ENCODE measurements at places on chromosomes 13 and 19.

DNA sequence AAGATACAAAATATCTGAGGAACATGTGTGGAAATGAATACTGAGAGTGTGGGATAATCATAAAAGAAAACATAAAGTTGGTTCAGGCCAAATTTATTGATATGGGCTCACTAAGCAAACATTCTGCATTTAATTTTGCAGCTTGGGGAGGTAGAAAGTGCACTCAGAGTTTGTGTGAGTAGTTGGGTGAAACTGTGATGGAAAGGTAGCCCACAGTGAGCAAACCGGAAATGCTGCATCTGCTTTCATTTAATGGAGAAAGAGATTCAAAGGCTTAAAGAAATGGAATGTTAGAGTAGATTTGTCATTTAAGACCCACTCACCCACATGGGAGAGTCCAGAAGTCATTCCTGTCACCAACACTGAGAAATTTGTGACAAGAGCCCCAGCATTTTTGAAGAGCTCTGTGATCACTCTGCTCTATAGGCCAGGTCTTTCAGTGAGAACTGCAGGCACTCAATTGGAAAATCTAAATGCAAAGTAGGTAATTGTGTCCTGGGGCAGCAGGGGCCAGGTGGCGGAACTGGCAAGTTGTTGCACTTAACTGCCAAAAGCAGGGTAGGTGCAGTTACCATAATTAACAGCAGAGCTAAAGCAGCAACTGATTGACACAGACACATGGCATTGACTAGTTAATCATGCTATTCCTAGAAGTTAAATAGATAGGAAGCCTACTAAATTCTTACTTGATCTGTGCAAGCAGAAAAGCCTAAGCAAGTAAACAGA is 1228.3 kb upstream of the PCDH20 start:
- no peak for DNase-seq

- DNase-seq, result no peak
These were observed 1.4 kb upstream of the TSHZ3 start for GRCh38 chr19:31350693-31351055.

- DNase-seq, result no peak
These were observed 35.2 kb upstream of the WDFY2 start for GRCh38 chr13:51549050-51549449.

DNA sequence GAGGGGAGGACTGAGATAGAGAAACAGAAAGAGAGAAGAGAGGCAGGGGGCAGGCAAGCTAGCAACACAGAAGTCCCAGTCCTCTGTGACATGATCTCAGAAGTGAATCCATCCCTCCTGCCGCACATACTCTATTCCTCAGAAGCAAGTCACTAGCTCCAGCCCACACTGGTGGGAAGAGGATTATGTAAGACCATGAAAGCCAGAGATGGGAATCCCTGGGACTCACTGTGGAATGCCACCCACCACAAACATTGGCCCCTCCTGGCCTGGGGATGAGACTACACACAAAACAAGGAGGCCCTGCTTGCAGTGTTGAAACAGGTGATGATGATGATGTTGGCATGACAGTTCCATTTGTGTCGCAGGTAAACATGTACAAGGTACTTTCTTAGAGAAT is 419.9 kb downstream of the IRS2 start:
- no peak for DNase-seq

DNA sequence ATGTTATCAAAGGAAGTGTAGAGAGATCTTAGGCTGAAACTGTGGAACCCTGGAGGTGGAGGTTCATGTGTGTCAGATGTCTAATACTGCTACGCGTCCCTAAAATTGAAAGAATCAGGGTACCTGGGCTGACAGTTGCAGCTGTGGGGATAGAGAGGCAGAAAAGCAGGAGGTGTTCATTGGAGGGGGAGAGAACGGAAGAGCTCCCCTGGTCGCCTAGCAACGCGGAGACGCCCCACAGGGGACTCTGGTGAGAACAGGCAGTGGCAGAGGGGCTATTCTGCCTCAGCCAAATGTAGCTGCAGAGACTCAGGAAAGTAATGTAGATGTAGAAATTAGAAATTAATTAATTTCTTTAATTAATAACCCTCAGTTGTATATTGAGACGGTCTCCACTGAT is 10.1 kb upstream of the ZNF835 start:
- no peak for DNase-seq

DNA sequence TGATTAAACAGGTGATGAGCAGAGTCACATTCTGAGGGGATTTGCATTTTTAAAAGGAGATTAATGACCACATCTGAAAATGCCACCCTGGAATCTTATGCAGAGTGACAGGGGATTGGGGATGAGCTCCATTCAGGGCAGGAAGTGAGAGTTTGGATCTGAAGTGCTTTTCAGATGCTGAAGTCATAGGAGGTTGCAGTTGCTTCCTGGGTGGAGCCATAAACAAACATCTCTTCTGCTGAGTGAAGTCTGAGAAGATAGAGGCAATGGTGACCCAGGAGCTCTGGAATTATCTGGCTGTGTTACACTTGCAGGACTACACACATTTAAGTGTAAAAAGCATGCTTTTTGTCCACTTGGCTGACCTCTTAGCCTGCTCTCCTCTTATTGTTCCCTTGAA is 51.4 kb upstream of the PSG8 start:
- DNase-seq, result no peak

GRCh38 chr13:50268500-50268899 is 253.3 kb downstream of the KCNRG start:
- no peak for DNase-seq

DNA sequence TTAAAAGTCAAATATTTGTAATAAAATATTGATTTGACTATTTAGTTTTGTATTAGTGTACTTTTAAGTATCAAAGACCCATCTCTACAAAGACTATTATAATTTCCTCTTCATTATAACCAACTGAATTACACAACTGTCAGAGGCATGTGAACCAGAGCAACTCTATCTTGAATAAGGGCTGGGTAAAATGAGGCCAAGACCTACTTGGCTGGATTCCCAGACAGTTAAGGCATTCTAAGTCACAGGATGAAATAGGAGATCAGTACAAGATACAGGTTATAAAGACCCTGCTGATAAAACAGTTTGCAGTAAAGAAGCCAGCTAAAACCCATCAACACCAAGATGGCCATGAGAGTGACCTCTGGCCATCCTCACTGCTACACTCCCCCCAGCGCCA is 36.2 kb upstream of the ATP12A start:
- DNase-seq, result no peak

DNA sequence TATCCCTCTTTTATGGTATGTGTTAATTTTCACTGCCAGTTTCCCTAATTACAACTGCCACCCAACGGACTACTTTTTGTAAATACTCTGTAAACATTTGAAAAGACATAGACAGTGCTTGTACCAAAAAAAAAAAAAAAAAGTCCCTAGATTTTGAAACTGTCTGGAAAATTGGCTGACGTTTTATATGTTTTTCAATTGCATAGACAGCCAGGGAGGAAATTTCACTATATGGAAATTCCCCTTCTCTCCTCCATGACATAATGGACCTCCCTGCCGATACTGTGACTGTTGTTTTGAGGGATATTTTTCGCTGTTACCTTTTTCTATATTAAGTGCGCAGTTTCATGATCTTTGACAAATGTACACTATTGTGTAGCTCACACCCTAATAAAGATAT is 43.4 kb downstream of the C13orf42 start:
- DNase-seq, result no peak

DNA sequence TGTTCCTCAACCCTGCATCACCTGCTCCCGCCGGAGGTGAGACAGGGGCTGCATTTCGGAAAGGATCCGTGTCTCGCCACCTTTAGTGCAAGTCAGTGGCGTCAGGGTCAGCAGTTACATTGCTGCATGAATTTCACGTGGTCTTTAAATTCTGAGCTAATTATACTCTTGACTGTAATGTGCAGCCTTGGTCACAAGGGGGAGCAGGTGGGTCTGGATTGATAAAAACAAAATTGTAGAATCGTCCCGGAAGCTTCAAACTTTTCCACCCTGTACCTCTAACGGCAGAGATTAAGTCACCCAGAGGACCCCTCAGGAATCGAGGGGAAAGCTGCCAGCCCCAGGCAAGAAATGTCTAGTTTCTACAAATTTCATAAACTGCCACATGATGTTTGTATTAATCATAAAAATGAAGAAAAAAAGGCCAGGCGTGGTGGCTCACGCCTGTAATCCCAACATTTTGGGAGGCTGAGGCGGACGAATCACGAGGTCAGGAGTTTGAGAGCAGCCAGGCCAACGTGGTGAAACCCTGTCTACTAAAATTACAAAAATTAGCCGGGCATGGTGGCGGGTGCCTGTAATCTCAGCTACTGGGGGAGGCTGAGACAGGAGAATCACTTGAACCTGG is 20.2 kb downstream of the BBC3 start:
- DNase-seq, result peak; percentile 71

DNA sequence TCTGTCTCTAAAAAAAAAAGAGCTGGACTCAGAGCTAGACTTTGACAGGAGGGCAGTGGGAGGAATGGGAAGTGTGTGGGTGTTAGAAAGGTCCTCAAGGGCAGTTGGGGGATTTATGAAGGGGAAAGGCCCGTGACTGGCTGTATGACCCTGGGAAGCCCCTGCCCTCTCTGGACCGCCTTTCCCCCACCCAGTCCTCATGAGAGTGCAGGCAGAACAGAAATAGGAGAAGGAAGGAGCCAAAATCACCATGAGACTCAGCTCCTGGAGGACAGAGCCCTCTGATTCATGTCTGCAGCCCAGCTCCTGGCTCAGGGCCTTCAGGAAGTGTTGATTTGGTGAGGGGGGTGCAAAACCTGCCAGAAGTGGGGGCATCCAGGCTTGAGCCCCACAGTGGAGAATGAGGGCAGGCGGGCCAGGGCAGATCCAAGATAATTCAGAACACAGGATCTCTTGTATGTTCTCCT is 8.7 kb upstream of the SMG9 start:
- DNase-seq, result no peak

DNA sequence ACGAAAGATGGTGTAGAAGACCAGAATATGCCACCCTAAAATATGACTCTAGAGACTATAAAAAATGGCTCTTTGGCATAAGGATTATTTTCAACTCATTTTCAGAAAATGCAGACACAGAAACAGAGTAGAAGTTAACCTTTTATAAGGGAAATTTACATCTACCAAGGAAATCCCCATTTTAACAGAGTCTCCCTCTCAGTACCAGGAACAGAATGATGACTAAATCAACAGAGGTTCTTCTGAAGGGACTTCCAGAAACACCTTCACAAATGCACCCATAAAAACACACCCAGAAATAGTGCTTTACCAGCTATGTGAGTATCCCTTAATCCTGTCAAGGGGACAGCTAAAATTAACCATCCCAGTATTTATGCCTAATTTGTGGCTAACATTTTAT is 29.1 kb downstream of the PLPP2 start:
- DNase-seq, result no peak

DNA sequence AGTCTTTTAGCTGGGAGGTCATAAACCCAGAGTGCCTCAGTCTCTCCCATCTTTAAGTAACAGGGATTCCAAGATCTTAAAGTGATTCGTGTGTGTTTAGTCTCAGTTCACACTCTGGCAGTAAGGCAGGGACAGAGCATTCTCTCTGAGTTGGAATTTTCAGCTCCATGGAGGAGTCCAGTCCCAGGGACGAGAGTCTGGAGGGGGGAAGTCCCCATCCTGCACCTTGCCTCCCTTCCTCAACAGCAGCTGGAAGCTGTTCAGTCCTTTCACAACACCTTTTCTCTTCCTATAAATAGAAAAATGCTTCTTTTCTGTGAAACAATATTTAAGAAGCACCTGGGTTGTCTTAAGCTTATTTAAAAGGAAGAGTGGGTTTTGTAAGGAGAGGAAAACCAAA is 82.0 kb downstream of the KLF5 start:
- DNase-seq, result no peak

- no peak for DNase-seq
These were observed 30.9 kb downstream of the RNASEH2B start for GRCh38 chr13:50940509-50940908.

- no peak for DNase-seq
These were observed 33.0 kb downstream of the DPRX start for GRCh38 chr19:53664760-53665159.

DNA sequence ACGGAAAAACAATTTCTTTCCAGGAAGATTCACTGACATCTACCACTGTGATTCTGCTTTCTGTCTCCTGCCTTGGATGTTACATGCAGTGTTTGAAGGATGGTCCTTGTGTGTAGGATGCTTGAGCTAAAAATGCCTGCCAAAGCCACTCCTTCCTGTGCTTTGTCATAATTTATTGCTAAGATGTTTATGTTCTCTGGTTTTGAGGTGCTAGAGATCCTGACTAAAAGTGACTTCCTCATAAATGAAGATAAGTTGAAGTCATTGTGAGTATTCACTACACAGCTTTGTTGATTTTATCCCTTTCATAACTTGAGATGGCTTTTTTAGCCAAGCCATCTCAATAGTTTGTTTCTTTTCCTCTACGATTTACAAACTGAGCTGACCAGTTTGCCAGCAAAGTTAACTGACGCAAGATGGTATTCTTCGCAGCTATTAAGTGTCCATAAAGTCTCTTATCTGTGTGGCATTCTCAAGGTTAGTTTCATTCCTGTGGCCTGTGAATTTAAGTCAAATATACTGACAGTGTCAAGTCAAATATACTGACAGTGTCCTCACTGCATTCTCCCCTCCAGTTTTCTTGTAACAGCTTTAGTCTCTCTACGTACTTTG is 15.7 kb upstream of the FBXL3 start:
- DNase-seq, result no peak

- no peak for DNase-seq
These were observed 675 bp downstream of the PEG3 start for GRCh38 chr19:56839652-56840450.

DNA sequence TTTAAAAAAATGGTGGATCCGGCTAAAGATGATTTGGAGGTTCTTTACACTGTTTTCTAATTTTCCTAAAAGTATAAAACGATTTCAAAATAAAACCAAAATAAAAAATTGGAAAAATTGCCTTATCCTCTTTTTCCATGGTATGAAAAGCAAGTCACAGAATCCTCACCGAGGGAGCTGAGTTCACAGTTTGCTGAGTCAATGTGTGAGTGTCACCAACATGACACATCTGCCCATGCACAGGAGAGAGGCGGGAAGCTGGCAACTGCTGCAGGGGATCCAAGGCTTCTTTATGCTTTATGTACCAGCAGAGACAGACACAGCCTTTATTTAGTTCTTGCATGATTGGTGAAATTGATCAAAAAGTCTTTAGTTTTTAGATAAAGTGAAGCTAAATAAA is 157.8 kb downstream of the TNFSF13B start:
- no peak for DNase-seq

DNA sequence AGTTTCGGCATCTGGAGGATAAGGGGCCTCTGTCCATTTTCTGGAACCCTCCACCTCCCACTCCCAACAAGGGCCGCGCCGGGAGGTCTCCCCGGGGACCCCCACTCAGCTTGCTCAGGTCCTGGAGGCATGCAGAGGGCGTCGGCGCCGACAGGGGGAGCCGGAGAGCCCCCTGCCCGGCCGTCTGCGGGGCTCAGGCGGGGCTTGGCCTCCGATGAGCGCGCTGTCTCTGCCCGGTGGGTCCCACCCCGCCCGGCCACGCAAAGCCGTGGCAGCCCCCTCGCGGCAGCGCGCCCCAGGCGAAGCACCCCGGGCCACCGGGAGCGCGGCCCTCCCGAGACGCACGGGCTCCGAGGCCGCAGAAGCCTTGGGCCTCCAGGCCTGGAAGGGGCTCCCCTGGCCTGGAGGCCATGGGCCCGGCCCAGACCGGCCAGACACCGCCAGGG is 149.7 kb upstream of the ZNF536 start:
- DNase-seq, result no peak
